NCI-H187 (cell line): ENCODE measurements at places on chromosomes 3 and 15.

DNA sequence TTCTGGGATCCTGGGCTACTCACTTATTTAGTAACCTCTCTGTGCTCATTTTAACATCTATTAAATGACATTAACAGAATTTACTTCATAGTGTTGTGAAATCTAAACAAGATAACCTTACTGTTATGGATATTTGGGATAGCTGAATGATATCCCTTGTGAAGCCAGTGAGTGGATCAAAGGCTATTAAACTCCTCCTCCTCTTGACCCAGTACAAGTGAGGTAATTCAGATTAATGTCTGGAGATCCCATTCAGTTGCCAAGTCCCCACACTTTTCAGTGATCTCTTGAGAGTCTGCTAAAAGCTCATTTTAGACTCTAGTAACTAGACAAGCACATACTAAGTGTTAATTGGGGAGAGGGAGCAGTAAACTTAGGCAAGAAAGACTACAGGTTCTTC lies 2.5 kb upstream of the ANKRD28 start:
- DNase-seq, result no peak

DNA sequence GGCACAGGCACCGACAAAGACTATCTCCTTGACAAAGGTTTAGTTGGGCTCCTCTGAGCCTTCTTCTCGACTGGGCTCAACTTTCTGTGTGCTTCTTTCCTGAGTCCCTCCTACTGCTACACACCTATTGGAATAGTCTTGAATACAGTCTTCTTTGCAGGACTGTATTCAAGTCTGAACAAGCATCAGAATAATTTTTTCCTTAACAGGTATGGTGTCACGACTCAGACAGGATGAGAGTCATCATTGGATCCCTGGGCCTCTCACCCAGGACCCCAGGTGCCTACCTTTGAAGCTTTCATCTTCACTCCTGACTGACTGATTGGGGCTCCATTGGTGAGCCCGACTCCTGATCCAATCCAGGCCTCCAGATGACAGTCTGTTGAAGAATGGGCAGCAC lies 66.3 kb downstream of the CRYGS start:
- no peak for DNase-seq

GRCh38 chr3:15809313-15809712 lies 11.5 kb upstream of the ANKRD28 start:
- DNase-seq, result no peak

GRCh38 chr3:37526511-37526910 lies 335.2 kb upstream of the CTDSPL start:
- DNase-seq, result no peak

DNA sequence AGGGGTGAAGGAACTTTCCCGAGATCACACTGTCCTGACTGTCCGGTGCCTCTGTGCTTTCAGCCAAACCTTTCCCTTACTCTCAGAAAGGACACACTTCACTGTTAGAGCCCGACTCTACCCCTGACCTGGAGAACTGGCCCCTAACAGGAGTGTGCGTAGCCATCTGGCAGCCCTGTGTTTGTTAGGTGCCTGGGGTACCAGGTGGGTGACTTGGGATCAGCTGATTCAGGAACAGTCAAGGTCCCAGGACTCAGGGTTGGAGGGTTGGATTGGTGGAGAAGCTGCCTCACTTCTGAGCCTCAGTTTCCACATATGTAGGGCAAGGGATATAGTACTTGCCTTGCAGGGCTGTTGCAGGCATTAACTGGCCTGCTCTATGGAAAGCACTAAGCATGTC lies 98.3 kb upstream of the SLC6A11 start:
- DNase-seq, result no peak

DNA sequence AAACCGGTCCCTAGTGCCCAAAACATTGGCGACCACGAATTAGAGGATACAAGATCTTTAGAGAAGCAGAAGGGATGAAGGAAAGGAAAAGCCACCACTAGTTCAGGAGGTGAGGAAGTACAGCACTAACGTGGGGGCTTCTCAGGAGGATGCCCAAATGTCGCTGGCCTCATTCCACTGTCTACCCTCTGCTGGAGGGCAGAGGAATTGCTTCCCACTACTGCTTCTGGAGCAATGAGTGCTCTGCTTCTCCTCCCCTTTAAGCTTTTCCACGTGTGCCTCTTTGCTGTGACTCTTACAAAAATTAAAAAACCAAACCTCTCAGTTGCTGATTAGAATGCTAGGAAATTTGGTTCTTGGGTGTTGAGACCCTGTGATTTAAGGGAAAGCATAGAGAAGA lies 281.3 kb downstream of the CLSTN2 start:
- DNase-seq, result no peak

DNA sequence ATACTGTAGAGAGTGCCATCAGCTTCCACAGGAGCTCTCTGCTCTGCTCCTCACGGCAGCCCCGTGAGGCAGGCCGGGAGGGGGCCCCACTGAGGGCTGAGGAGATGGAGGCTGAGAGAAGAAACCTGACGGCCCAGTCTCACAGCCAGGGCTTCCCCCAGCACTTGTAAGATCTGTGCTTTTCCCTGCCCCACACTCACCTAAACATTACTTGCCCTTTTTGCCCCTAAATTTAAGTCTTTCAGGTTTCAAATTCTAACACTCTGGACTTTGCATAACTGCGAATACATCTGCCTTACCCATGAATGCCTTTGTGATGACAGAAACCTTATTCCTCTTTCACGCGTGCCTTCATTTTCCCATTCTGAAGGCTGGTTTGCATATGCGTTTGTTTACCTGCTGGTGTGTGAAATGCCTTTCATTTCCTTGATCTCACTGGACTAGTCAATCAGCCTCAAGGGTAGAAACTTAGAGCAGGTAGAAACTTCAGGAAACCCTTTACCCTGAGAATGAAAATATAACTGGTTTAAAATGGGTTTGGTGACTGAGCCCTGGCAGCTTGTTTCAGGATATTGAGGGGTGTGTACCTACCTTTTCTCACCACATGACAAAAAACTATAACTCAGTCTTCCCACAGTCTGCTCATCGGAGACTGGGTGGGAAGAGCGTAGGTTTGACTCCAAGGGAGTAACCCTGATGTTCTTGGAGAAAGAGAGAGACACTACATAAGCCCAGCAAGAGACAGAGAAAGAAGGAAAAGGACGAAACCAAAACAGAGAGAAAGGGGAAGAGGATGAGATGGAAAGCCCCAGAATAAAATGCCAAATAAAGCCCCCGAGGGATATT lies 20.1 kb downstream of the SLC12A8 start:
- DNase-seq, result no peak

GRCh38 chr15:40932649-40933516 lies 3.7 kb downstream of the DLL4 start:
- no peak for DNase-seq

GRCh38 chr3:53190659-53191058 lies 29.6 kb downstream of the PRKCD start:
- DNase-seq, result no peak

GRCh38 chr3:426072-426471 lies 229.5 kb downstream of the CHL1 start:
- DNase-seq, result no peak

- no peak for DNase-seq
Observed at GRCh38 chr3:102165367-102165766, 269.4 kb upstream of the ZPLD1 start.

DNA sequence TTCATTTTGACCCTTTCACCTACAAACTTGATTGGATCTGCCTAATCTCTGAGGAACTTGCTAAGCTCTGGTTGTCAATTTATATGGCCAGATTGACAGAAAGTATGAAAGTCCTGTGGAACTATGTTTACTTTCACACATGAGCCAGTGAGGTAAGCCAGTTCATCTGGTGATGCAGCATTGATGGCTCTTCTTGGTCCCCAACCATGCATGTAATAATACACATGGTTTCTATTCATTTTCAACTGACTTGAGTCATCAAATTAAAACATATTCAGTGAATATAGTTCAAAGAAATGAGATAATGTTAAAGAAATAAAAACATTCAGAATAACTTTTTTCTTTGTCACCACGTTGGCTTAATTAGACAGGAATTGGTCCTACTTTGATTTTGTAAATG lies 336.1 kb upstream of the THBS1 start:
- DNase-seq, result no peak

DNA sequence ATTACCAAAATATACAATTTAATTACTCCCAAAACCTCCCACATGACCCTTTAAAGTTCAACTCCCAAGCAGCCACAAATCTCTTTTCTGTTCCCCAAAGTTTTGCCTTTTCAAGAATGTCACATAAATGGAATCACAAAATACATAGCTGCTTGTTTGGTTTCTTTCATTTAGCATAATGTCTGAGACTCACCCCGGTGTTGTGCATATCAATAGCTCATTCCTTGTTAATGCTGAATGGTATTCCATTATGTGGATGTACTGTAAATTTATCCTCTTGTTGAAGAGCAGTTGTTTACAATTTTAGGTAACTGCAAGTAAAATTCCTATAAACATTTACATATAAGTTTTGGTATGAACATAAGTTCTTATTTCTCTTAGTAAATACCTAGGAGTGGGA lies 15.5 kb downstream of the NAA50 start:
- DNase-seq, result no peak

GRCh38 chr15:55737373-55737772 lies 5.6 kb downstream of the PRTG start:
- no peak for DNase-seq

DNA sequence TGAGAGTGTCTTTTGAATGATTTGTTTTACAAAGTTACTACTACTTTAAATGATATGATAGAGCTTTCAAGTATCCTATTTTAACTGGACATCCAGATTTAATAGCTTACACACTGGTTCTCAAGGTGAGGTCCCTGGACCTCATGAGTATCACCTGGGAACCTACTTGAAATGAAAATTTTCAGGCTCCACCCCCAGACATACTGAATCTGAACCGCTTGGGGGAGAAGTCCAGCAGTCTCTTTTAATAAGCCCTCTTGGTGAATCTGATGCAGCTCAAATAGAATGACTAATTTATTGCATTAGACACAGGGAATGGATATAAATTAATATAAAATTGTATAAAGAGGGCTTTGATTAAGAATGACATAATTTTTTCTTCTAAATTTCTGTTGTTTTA lies 29.4 kb upstream of the SLITRK3 start:
- no peak for DNase-seq

- DNase-seq, result no peak
Observed at GRCh38 chr3:12507591-12508281, 23.5 kb downstream of the TSEN2 start.

- no peak for DNase-seq
Observed at GRCh38 chr3:61520966-61521628, 40.3 kb upstream of the PTPRG start.

DNA sequence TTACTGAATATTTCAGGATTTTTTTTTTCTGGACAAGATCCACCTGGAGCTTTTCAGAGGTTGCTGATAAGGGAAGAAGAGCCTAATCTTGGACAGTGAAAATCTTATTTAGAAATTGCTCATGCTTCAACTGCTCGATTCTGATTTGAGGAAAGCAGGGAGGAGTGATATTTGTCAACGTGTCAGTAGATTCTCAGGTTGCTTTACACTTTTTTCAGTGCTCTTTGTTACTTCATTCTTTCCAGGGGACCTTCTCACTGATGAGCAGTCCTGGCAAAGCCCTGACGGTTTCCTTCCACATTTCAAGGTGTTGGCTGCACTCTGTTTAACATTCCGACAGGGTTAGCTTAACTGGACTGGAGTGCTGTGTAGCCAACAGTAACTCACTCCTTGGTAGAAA lies 24.1 kb upstream of the RARB start:
- no peak for DNase-seq

DNA sequence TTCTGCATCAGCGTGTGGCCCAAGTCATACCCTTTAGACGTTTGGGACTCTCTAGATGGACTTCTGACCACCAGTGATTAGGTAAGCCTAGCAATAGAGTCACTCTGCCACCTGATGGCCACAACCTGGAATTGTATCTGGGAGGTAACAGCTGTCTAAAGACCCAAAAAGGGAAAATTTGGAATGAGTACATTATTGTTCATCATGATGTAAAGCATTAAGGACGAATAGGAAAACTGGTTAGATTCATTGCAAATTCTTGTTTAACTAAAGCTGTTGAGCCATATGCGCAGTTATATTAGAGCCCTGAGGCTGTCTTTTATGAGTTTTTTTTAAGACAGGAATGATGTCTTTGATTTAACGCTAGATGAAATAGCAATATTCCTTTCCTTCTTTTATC lies 63.6 kb downstream of the FAM81A start:
- DNase-seq, result no peak

DNA sequence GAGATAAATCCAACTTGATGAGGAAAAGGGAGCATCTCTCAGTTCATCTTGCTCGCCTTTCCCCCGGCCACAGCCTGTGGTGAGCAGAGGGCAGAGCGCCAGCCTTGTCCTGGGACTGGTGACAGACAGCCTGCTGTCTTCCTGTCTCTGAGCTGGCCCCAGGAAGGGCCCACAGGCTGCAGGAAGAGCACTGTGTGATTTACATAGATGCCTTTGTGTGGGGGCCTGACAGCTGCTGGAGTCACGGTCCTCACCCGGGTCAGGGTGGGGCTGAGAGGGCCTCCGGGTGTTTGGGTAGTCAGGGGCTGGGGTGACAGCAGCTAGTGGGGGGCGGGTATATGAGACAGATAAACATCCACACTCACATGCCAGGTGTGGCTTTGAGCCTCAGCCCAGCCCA lies 29.3 kb downstream of the PLA2G4D start:
- no peak for DNase-seq

DNA sequence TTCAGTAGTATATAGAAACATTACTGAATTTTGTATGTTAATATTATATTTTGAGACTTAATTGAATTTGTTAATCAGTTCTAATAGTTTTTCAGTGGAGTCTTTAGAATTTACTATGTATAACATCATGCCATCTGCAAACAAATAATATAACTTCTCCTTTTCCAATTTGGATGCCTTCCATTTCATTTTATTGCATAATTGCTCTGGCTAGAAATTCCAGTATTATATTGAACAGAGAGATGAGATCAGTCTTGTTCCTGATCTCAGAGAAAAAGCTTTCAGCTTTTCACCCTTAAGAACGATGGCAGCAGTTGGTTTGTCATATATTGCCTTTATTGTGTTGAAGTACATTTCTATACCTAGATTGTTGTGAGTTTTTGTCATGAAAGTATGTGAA lies 40.4 kb downstream of the OR4F15 start:
- DNase-seq, result no peak

- DNase-seq, result no peak
Observed at GRCh38 chr3:171328419-171329082, 131.7 kb downstream of the TNIK start.

DNA sequence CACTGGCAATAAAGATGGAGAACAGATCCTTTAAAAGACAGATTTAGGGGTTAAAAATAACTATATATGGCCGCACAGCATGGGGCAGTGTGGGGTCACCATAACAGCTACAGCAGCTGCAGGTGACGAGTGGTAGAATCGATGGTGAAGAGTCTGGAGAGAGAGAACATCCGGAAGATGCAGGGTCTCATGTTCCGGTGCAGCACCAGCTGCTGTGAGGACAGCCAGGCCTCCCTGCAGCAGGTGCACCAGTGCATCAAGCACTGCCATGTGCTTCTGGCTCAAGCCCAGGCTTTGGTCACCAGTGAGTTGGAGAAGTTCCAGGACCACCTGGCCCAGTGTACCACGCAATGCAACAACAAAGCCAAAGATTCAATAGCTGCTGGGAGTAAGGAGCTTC lies 93.7 kb upstream of the IMPG2 start:
- no peak for DNase-seq

DNA sequence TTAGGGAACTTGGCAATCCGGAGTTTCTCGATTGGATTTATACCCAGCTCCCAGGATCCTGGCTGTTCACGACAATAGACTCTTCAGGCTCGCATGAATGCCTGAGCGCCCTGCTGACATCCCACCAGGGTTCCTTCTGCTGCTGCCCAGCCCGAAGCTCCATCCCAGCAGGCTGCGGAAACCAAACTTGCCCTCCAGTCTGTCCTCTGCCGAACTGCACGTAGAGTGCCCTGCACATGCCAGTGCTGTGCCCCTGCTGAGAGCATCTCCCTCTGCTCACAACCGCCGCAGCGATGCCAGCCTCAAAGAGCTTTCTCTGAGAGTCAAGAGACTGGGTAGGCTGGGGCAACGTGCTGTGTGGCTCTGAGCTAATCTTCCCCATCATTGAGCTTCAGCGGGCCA lies 6.9 kb downstream of the ADAMTS7 start:
- DNase-seq, result no peak
